ENCODE measurements at places on chromosomes 3 and 15. TPM values are rescaled to one million over a fixed set of nuclear protein-coding genes. Genes with fewer than 3 reads are reported as not detected.

GRCh38 chr15:49135342-49135857 is 20.0 kb downstream of the COPS2 start:
- DNase-seq, result no peak

Gene PODXL2
- total RNA-seq, result 199 TPM

Gene MYNN
- 15.2 TPM for total RNA-seq

Gene TRH
- not detected for total RNA-seq

DNA sequence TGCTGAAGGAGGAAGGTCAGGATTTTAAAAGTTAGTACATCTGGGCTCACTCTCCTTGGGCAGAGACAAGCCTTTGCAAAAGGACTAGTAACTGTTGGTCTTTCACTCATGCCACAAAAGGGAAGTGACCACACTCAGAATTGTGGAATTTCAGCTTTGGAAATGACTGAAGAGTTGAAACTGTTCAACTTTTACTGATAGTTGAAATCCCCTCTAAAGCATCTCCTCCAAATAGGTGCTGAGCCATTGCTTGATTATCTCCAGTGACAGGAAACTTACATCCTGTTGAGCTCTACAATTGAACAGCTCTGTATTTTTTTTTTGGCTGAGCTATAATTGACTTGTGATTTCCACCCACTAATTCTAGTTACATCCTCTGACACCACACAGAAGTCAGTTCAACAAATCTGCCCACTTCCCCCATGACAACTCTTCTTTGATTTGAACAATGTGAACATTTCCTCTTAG is 254.8 kb upstream of the TPRG1 start:
- no peak for DNase-seq

Gene LYZL4
- not detected for total RNA-seq

GRCh38 chr3:37942646-37943045 is 47.9 kb upstream of the VILL start:
- no peak for DNase-seq
